ENCODE measurements at places on chromosomes 5 and 9.

GRCh38 chr9:93008457-93008856, 50.0 kb upstream of the SUSD3 start:
- DNase-seq, result no peak

GRCh38 chr5:179207470-179207869, 137.8 kb downstream of the ADAMTS2 start:
- DNase-seq, result no peak

GRCh38 chr9:127140181-127140580, 17.7 kb upstream of the ANGPTL2 start:
- DNase-seq, result no peak

DNA sequence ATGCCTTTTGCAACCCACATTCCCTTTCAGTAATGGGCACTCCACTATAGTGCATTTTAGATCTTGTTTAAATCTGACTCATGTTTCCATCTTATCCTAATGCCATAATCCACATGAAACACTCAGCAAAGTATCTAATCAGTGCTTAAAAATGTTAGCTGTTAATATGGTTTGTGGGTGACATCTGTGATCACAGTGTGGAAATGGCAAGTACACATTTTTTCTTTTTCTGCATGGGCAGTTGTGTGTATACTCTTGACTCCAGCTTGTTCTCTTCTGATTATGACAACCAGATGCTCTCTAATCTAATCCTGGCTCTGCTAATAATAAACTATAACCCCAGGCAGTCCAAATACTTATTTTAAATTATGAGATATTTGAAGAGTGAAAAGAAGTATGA, 103.3 kb downstream of the EDIL3 start:
- DNase-seq, result no peak

DNA sequence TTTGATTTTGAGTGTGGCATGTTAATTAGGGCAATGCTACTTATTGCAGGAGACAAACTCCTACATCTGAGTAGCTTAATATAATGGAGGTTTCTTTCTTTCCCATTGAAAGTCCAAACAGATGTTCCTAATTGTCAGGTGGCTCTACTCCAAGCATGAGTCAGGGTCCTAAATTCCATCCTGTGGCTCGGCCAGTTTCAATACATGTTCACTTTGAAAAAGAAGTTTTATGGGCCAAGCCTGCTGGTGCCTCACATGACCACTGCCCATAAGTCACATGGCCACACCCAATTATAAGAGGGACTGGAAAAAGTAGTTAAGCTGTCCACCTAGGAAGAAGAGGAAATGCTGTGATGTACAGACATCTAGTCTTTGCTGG, 170.4 kb downstream of the ARRDC3 start:
- DNase-seq, result no peak

DNA sequence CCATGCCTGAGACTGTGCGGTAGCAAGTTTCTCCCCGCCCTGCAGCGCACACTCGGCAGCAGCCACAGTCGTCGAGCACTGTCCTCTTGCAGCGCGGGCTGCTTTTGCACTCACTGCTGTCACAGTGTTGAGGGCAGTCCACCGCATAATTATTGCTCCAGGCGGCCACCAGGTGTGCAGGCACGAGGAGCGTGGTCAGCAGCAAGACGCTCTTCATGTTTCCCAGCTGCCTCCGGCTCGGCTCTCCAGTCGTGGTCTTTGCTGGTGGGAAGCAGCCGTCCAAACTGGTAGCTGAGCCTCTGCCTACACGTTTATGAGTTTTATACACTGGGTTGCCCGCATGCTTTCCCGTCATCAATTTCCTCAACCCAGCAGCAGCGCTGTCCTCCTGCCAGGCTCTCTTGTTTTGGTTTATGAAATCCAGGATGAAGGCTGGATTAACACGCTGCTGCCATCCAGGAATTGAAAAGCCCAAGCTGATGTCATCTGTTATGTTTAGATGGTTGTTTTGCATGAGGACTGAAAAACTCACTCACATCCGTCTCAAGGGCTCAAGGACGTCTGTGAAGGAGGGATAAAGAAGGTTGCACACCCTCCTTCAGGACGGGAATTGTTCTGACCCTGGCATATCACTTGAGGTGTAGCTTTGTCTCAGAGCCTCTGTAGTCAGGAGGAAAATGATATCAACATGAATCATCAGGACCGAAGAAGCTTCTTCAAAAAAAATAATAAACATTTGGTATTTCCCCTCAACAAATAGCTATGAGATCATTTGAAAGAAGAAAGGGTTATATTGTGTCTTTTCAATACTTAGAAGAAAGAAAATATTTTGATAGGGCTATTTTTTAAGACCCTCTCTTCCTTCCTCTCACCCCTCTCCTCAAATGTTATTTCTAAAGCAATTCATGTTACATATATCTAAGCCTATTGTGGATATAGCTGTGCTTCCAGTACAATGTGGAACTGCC, at the start of gene ESM1:
ESM1 (minus strand) TSS at position 293 of the 968 bp plus-strand sequence; CDS start at position 217, 76 bp downstream.
- no peak for DNase-seq

- DNase-seq, result no peak
These were observed 4.5 kb downstream of the SNX30 start for GRCh38 chr9:112755016-112755427.

DNA sequence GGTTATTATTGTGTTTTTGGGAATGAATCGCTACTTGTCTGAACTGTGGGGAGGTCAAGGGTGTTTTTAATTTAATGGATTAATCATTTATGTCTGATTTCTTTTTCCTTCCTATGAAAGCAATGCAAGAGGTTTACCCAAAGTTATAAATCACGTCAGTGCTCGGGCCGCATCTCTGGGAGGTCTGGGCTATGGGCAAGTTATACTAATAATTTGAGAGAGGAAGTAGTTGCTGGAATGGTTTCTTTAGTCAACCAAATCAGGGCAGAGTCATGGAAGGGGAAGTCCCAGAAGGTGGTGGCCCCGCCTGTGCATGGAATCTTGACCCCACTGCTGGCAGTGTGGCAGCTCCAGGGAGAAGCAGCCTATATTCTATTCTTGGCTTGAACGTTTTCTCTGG, 180.2 kb downstream of the HSPA4 start:
- DNase-seq, result no peak

DNA sequence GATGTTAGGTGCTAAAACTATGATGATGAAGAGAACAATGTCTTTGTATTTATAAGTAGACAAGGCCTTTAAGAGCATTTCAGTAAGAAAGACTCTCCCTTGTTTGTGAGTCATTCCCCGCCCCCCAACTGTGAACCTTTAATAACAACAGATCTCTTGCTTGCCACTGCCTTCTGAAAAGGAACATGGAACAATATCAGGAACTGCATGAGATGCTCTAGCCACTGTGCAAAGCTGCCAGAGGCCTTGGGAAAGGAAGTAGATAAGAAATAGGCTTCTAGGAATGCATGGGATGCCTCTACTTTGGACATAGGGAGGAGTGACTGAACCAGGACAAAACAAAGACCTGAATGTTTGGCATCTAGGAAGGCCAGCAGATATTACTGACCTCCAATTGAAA, 296.1 kb upstream of the MPDZ start:
- DNase-seq, result no peak

GRCh38 chr5:81842795-81843398, 92.0 kb upstream of the SSBP2 start:
- no peak for DNase-seq

GRCh38 chr9:11902610-11903009, 790.6 kb upstream of the TYRP1 start:
- DNase-seq, result no peak

DNA sequence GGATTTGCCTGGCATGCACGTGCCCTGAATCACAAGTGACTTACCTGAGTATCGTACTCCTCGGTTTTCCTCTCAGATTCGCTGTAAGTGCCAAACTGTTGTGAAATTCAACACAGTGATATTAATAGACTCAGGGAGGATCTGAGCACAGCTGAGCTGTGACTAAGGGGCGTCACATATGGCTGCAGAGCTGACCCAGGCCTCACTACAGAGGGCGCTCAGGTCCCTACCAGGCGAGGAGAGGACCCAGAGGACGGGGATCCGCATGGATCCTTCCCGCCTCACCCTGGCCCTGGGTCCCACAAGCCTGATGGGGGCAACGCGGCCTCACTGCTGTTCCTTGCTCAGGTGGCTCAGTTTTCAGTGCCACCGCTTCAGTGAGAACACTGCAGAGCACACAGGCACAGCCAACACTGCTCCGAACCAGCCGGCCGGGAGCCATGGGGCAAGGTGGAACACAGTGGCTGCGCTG, 20.1 kb downstream of the CLPTM1L start:
- no peak for DNase-seq

DNA sequence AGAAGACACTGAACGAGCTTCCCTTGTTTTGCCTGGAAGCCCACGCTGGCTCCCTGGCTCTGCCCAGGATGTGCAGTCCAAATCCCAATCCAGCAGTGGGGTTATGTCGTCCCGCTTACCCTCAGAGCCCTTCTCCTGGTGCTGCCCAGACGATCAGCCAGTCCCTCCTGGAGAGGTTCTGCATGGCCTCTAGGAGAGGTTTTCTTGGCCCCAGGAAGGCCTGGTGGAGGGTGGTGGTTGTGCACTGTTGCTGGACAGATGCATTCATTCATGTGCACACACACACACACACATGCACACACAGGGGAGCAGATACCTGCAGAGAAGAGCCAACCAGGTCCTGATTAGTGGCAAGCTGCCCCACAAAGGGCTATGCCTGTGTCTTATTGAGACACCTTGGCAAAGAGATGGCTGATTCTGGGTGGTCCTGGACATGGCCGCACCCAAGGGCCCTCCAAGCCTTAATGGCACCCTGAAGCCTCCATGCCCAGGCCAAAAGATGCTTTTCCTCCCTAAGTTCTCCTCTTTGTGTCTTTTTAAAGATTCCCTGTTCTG, 10.5 kb upstream of the OLFM1 start:
- no peak for DNase-seq

DNA sequence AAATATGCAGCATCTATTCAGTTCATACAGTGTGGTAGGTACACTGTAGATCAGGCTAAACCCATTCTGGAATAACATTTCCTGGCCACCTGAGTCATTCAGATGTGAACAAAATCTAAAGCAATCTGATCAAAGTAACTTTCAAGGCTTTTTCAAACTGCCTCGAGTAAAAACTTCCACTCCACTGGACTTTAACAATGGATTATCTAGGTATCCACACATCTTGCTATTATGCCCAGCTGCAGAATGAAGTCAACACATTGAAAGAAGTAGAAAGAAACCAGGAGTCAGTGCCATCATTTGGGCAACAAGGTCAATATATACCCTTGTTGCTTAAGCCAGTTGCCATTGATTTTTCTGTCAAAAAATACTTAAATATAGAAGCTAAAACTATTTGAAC, 1352.6 kb upstream of the NUDT12 start:
- no peak for DNase-seq

DNA sequence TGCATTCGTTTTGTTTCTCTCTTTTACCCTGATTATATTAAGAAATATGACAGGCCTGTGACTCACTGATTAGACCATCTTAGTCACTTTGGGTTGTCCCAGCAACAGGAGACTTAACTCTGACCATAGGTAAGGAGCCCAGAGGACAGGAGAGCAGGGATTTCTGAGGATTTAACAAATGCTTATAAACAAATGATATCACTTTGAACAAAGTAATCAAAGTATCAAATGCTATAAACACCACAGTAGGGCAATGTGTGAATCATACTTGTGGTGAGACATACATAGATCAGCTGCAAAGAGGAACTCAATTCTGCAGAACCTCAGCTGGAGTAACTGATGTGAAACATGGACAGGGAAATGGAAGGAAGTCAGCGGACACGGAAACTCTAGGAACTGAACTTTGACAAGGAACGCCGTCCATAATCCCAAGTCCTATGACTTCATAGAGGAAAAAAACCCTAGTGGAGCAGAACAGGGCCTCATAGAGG, 190.6 kb upstream of the MSX2 start:
- no peak for DNase-seq

DNA sequence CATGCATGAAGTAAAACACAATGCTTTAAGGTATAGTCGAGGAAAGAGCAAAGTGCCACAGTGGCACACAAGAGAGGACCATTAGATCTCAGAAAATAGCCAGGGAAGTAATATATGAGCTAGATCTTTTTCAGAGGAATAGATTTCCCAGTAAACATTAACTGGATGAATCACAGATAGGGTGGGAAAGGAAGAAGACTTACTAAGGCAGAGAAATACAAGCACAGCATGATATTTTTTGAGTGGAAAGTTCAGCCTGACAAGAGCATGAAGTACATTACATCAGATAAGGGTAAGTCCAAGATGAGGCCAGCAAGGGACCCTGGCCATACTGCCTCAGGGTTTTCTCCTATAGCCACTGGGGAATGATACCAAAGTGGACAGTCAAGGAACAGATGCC, 804.6 kb upstream of the DMAC1 start:
- no peak for DNase-seq

GRCh38 chr9:120876842-120877240, at the start of gene PHF19:
Gene PHF19, minus strand, starts transcription at chr9:120877188. Its CDS starts 2,447 bp downstream, at chr9:120874741.
- DNase-seq, result no peak

- DNase-seq, result no peak
These were observed 610.3 kb downstream of the TLE1 start for GRCh38 chr9:81079055-81079454.

DNA sequence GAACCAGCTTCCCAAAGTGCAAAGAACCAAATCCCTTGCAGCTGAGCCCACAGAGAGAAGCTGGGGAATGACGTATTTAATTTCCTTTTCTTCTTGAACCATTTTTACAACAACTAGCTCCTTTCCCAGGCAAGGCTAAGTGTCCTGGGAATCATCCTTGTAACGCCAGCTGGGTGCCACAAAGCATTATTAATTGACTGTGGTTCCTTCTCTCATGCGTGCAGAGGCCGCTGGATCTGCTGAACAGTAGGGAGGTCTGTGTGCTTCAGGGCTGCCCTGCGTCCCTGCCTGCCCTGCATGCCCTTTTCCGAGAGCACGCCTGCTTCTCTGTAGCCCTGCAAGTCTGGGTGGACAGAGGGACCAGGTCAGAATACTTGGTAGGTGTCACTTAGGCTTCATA, 124.1 kb upstream of the OTULINL start:
- DNase-seq, result no peak

- no peak for DNase-seq
These were observed 94.1 kb downstream of the GPR21 start for GRCh38 chr9:123127512-123128075.

DNA sequence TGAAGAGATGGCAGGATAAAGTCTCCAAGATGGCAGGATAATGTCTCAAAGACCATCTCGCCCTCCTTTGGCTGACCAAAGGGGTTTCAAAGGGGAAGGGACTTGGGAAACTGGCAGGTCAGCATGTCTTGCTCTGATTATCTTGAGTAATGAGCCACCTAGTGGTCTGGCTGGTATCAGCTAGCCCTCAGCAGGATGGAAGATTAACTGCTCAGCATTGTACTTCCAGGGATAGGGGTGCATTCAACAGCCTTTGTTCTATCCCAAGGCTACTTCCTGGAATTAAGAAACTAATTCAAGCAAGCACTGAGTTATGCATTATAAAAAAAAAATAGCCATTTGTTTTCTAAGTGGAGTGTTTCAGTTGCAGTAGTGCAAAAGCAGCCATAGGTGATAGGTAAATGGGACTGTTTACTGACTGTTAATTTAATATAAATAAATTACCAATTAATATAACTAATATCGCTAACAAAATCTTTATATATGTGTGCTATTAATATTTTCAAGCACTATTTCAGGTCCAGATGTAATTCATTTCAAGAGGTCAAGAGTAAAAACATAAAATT, 555.5 kb downstream of the CDH9 start:
- no peak for DNase-seq

DNA sequence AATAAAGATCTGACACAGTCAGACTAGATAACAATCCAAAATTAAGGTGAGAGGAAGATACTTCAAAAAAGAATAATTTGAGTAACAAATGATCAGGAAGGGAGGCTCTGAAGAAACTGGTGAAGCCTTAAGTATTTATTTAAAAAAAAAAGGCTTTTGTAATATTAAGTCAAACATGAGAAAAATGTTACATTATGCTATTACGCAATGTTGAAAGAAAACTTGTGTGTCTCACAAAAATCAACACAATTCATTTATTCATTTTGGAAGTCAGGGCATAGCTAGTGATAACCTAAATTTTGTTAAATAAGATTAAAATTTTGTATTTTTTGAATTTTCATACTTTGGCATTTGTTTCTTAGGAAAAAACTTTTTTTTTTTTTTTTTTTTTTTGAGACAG, 28.2 kb downstream of the WDR41 start:
- no peak for DNase-seq

Data from CD4-positive, alpha-beta T cell treated with Interleukin-4 for 4 hours (primary cell).